ENCODE measurements at places on chromosomes 11 and 22. TPM values are rescaled to one million over a fixed set of nuclear protein-coding genes. Genes with fewer than 3 reads are reported as not detected.

GSTT2B gene
- total RNA-seq = 3.6 TPM

CRYBA4 gene
- total RNA-seq = not detected

INS gene
- not detected for total RNA-seq

PGA5 gene
- not detected for total RNA-seq

Data from Calu3 (cell line).